ENCODE measurements at places on chromosomes 16 and 17. TPM values are rescaled to one million over a fixed set of nuclear protein-coding genes. Genes with fewer than 3 reads are reported as not detected.

TVP23C gene
- 3.7 TPM for total RNA-seq

- peak overlapping the region; percentile 82 for H3K27ac ChIP-seq
- H3K27me3 ChIP-seq, result no peaks in the 10 kb centered on the region
- peaks cover 19% of the 10 kb centered on the region for H3K36me3 ChIP-seq
- no peaks in the 10 kb centered on the region for H3K4me1 ChIP-seq
- no peak for DNase-seq
- no peak overlapping the region for H3K4me3 ChIP-seq
These were observed 7.9 kb downstream of the MTMR4 start for GRCh38 chr17:58506354-58507080.

GRCh38 chr17:49955157-49955556 lies 13.8 kb upstream of the DLX4 start:
- DNase-seq, result no peak
- H3K36me3 ChIP-seq, result no peaks in the 10 kb centered on the region
- no peaks in the 10 kb centered on the region for H3K27me3 ChIP-seq
- no peak overlapping the region for H3K4me3 ChIP-seq
- no peaks in the 10 kb centered on the region for H3K4me1 ChIP-seq
- H3K27ac ChIP-seq, result no peak overlapping the region

- H3K27ac ChIP-seq, result no peak overlapping the region
- no peak overlapping the region for H3K4me3 ChIP-seq
- no peaks in the 10 kb centered on the region for H3K36me3 ChIP-seq
- no peaks in the 10 kb centered on the region for H3K4me1 ChIP-seq
These were observed 20.2 kb upstream of the RBFOX3 start for GRCh38 chr17:79630821-79631639.

GRCh38 chr17:47652570-47652969 lies 2.9 kb downstream of the KPNB1 start:
- H3K27me3 ChIP-seq, result no peaks in the 10 kb centered on the region
- DNase-seq, result no peak
- H3K36me3 ChIP-seq, result peaks cover 5% of the 10 kb centered on the region
- no peak overlapping the region for H3K27ac ChIP-seq
- no peak overlapping the region for H3K4me3 ChIP-seq
- H3K4me1 ChIP-seq, result peaks cover 39% of the 10 kb centered on the region

GRCh38 chr17:49252148-49252695 lies 21.6 kb upstream of the PHOSPHO1 start:
- DNase-seq, result peak; percentile 49
- H3K36me3 ChIP-seq, result no peaks in the 10 kb centered on the region
- H3K4me3 ChIP-seq, result no peak overlapping the region
- H3K27me3 ChIP-seq, result no peaks in the 10 kb centered on the region
- no peaks in the 10 kb centered on the region for H3K4me1 ChIP-seq

GRCh38 chr16:85473909-85474620 lies 139.1 kb upstream of the GSE1 start:
- H3K4me1 ChIP-seq, result no peaks in the 10 kb centered on the region
- H3K4me3 ChIP-seq, result no peak overlapping the region
- no peak for DNase-seq
- no peaks in the 10 kb centered on the region for H3K36me3 ChIP-seq
- H3K27me3 ChIP-seq, result no peaks in the 10 kb centered on the region
